ENCODE measurements at places on chromosomes 1 and 21.

DNA sequence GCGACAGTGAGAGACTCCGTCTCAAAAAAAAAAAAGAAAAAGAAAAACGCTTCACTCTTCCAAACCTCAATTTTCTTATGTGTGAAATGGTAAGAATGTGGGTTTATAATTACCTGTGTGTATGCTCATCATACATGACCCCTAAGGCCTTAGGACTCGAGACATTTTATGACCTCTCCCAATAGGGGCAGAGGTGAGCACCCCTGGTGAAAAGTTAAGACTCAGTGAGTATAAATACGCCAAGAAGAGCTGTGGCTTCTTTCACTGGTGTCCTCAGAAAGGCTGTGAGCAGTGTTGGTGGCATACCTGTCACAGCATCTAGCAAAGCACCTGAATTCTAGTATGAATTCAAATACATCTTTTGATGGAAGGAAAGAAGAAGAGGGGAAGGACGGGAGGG, 7.8 kb upstream of the FCMR start:
- no peak for DNase-seq

DNA sequence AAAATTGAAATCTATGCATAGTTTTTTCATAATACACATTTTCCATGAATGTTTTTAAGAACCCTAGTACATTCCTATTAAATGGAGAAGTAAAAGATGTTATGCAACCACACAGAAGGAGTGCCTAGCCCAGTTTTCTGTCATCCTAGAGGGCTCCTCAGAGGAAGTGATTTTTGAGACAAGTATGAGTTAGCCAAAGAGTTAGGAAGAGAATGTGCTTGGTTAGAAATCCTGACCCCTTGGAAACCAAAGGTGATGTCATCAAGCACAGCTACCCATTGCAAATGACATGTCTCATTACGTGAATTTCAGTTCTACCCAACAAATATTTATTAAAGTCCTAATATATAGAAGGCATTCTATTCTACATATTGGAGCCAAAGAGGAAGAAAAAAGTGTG, 88.9 kb upstream of the TNFSF4 start:
- DNase-seq: no peak

DNA sequence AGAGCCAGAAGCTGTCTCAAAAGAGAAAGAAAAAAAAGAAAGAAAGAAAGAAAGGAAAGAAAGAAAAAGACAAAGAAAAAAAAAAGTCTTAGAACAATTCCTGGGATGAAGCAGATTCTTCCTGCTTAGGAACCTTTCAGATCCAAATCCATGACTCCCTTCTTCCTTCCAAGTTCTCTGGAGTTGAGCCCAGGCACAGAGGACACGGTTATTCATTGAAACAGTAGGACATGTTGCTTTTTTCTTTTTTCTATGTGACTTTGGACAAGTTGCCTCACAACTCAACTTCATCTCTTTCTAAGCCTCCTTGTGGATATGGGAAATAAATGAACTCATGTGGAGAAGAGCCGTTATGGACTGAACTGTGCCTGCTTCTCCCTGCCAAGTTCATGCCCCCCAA, 14.7 kb upstream of the TNFRSF8 start:
- DNase-seq: no peak

GRCh38 chr1:111989531-111990025, at the start of gene KCND3:
Gene KCND3, minus strand, starts transcription at chr1:111989668.
- no peak for DNase-seq

DNA sequence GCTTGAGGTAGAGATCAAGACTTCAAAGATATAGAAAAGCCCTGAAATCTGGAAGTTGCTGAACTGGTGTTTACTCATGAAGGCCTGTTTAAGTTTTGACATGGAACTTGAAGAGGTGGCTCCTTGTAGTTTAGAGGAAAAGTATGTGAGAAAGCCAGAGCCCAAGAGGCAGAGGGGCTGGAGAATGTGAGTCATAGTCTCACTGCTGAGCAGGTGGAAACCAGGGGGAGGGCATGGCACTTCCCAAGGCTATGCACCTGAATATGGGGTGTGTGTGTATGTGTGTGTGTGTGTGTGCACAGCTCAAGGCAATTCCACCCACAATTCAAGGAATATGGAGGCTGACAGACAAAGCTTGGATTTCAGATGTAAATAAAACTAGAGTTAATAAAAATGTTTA, 46.8 kb upstream of the C1orf198 start:
- DNase-seq: no peak

All from amygdala (tissue), 56 donors.